ENCODE measurements at places on chromosomes 2 and 18. TPM values are rescaled to one million over a fixed set of nuclear protein-coding genes. Genes with fewer than 3 reads are reported as not detected.

Gene EVX2
- total RNA-seq, result not detected

Gene LRRC30
- not detected for total RNA-seq

Gene TUBA4B
- total RNA-seq, result not detected

Gene MYO7B
- 0.46 TPM for total RNA-seq

Gene CFAP53
- total RNA-seq, result not detected

Gene HOXD10
- total RNA-seq, result not detected

Gene LMAN1
- total RNA-seq, result 50.6 TPM

Gene BCL2
- total RNA-seq, result 7.4 TPM

Gene NMUR1
- total RNA-seq, result 0.38 TPM

Gene RAX
- total RNA-seq, result not detected

- DNase-seq, result no peak
These were observed 397.8 kb downstream of the METTL4 start for GRCh38 chr18:2173486-2173885.

DNA sequence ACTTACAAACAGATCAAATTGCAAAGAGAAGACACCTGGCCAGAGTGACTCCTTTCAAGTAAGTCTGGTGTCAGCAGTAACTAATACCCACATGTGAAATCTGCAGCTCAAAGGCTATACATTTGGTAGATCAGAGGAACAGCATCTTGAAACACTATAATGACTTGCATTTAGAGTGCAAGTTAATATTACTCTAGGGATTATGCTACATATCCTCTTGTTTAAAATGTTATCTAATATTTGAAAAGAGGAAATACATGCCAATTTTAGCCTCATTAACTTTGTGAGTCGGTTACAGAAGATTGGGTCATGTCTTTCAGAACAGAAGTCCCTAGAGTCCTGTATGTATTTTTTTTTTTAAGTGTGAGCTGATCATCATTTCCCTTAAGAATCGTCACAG is 15.2 kb downstream of the LANCL1 start:
- DNase-seq, result no peak

DNA sequence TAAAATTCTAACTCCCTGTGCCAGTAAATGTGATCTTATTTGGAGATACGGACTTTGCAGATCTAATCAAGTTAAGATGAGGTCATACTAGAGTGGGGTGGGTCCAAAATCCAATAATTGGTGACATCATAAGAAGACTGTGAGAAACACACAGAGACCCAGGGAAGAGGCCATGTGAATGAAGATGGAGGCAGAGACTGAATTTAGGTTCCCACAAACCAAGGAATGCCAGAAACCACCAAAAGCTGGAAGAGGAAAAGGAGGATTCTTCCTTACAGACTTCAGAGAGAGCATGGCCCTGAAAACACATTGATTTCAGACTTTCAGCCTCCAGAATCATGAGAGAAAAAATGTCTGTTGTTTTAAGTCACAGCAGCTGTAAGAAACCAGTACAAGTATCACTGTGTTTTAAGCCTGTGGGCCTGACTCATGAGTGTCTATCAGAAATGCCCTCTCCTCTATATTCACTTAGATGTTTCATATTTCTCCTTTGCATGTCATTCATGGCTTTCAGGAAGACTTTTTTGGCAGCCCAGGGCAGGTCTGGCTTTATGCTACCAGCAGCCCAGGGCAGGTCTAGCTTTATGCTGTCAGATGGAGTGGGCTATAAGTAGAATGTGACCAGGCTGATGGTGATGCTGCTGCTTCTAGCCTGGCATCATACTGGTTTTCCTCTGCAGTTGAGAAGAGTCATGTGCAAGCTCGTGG is 100.0 kb downstream of the SPOPL start:
- DNase-seq, result no peak

DNA sequence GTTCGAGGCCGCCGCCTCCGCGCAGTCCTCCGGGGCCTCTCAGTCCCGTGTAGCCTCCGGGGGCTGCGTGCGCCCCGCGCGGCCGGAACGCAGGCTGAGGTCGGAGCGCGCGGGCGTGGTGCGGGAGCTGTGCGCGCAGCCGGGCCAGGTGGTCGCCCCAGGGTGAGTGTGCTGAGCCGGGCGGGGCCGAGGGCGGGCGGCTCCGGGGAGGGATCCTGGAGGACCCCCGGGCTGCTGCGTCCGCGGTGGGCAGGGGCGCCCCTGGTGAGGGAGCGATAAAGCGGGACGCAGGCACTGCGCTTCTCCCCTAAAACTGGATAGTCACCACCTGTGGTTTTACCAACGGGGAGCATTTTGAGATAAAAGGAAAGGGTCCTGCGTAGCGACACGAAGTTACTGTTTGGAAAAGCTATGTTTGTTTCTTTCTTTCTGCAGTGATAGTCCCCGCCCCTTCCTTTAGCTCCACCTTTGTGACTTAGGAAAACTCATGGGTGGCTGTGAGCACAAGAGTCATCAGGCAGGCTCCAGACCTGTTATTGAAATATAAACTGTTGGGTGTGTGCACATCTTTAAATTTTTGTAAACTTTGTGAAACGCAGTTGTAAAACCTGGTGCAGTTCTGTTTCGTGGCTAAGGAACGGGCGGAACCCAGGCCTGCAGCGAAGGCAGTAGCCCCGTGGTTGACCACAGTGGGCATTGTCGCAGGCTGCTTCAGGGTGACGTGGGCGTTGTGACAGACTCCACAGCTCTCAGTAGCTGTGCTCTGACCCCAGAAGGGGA is 687 bp downstream of the CTDP1 start:
- no peak for DNase-seq

DNA sequence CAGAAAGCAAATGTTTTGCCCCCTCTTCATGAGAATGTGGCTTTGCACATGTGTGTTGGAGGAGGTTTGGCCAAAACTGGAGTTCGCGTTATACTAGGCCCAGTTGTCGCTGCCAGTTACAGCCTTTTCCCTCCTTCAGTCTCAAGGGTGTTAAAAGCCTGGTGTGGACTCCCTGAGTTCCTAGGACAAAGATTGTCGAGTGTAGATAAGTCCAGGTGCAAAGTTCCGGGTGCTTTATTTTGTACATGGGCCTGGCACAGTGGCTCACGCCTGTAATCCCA is 542 bp upstream of the RNF103 start:
- no peak for DNase-seq

DNA sequence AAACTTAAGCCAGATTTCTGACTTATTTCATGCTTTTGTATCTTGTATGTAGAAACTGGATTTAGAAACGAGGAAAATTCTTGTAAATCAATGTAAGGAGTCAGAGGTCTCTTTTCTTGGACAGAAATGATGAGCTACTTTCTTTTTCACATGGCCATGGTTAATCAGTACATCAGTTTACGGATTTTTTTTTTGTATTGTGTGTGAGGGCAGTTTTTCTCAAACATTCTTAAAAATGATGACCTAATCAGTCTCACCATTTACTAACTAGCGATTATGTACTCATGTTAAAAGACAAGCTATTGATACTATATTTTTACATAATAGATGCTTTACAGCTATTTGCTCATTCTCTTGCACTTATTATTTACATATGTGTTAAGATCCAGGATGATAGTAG is 165.2 kb upstream of the DOCK10 start:
- no peak for DNase-seq

DNA sequence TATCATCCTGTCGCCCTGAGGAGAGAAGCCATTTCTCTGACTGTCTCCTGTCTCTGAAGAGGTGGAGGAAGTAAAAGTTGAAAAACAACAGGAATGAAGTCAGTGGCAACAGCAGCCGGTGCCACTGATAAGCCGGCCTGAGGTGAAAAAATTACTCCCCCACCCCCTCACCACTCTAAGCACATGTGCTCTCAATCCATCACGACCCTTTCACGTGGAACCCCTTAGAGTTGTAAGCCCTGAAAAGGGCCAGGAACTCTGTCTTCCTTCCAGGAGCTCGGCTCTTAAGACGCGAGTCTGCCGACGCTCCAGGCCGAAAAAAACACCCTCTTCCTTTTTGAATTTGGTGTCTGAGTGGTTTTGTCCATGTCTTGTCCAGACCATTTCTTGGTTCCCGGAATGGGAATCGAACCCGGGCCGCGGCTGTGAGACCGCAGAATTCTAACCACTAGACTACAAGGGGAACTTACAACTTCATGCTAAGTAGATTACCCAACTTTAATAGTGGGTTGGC is 40.7 kb upstream of the TRIM43 start:
- DNase-seq, result no peak

- no peak for DNase-seq
These were observed 129.1 kb downstream of the NDUFA10 start for GRCh38 chr2:239896075-239896474.

GRCh38 chr18:10482363-10482984 is 28.0 kb downstream of the APCDD1 start:
- no peak for DNase-seq

DNA sequence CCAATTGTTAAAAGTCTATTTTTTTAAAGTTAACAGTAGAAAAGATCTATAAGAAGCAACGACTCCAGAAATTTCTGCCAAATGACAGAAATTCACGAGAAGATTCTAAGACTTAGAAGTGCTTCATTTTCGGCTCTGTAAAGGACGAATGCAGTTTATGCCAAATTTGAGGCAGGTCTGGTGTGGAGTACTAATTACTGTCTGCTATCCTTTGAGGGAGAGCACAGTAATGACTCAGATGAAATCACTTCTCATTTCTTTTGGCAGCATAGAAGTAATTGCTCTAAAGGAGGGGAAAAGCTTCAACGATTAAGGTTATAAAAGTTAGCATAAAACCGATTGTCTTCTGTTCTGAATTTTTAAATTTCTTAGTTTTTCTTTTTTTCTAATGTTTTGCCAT is 11.4 kb downstream of the G6PC2 start:
- no peak for DNase-seq

DNA sequence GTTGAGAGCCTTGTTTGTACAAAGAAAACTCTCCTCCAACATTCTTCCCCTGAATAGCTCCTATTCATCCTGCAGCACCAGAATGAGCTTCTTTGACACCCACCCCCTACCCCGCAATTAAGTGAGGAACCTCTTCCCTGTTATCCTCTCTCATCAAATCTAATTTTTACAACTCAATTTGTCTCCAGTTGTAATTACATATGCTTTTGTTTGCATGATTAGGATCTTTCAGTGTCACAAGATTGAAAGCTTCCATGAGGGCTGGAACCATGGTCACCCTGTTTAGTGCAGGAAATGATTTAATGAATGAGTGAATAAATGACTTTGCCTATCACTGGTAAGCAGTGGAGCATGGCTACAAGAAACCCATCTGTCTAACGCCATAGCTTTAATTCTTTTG is 334.6 kb upstream of the KLHL29 start:
- no peak for DNase-seq

DNA sequence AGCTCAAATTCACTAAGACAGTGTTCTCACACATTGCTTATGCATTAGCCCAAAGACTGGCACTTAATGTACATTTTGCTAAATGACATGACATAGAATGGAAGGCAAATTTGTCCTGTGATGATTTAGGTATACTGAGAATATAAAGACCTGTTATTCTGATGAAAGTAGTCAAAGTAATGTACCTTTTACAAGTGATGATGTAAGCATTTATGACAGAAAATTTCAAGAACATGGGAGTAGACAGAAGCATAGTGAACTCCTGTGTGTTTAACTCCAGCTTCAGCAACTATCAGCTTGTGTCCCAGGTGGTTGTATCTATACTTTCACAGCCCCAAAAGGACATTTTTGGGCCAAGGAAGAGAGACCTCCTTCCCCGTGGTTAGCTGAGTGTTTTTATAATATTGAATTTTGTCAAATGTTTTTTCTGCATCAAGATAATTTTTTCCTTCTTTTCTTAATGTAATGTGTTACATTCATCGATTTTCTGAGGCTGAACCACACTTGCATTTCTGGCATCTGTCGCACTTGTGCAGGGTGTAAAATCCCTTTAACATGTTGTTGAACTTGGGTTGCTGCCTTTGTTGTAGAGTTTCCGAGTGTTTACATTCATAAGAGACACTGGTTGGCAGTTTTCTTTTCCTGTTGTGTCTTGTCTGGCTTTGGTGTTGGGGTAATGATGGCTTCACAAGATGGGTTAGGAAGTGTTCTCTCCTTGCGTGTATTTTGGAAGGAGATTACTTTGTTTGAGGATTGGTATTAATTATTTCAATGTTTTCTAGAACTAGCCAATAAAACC is 33.9 kb upstream of the TMEM18 start:
- no peak for DNase-seq

DNA sequence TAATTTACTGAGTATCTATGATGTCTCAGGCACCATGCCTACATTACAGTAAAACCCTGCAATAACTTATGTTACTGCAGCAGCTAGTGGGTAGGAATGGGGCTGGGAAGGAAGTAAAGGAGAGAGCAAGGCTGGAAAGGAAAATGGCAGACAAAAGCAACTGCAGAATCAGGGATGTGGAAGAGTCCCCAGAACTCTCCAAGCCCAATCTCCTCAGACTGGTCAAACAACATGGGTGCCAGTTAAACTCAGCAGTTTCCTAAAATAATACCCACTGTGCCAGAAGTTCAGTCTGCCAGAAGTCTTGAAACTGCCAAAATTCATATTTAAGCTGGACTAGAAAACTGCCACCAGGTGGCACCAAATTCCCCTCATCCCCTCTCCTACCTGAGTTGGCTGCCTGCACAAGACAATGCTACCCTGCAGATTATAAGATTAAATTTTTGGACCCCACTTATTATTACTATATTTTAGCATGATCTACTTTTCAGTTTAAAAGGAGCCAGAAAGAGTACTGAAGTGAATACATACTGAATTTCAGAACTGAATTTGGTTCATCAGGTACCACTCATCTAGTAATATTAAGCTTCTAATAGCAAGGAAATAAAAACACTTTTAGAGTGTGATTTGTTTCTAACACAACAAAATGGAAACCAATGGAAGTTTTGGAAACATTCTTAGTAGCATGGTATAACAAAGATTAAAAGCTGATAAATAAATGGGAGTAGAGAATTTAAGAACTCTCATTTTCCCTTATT is 86.8 kb upstream of the DNER start:
- DNase-seq, result no peak

- no peak for DNase-seq
These were observed 73.4 kb downstream of the ACTR2 start for GRCh38 chr2:65300761-65301711.

- peak; percentile 57 for DNase-seq
These were observed 155.0 kb downstream of the ARHGAP15 start for GRCh38 chr2:143284087-143284675.

DNA sequence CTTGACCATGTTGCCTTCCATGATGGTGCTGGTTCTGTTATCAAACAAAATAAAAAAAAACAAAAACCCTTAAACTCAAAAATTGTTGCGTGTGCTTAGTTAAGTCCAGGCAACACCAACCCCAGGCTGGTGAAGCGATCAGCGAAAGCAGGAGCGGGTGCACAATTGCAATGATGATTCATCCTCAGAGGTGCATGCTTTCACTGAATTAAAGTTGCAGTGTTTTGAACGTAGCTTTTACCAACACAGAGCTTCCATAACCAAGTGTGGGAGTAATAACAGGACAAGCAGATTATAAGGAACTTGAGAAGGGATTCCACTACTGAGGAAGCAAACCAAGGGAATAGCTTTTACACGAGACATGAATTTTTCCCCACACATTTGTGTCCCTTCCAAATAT is 39.7 kb upstream of the RAPH1 start:
- no peak for DNase-seq

GRCh38 chr2:65329525-65329924 is 101.9 kb downstream of the ACTR2 start:
- no peak for DNase-seq
